ENCODE measurements at places on chromosomes 2 and 18.

DNA sequence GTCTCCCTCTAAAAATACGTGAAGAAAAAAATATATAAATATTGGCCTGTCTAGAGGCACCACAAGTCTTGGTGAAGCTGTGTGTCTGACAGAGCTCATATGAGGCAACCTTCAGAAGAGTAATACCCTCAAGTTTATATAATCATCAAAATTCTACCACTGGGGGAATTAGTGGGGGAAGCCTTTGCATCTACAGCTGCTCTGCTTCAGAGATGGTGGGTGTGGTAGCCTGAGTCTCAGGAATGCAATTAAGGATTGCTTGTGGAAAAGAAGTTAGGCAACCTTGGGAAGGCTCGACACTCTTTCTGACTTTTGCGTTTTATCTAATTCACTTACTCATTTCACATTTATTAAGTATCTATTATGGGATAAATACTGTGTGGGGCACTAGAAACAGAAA lies 17.4 kb downstream of the TPGS2 start:
- no peak for DNase-seq

DNA sequence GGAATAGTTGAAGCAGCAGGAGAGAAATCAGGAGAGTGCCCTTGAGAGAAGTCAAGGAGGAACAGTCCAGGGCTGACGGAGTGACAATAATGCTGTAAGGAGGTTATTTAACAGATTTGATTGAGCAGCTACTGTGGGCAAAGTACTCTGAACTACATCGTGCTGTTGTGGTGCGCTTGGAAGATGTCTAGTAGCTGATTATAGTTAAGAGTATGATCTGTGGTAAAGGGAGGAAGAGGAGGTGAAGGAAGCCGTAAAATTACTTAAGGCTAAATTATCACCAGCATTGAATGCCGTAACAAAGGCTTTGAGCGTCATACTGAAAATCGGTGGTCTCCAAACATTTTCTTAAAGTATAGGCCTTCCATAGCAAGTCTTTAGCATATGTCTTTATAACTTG lies 4.5 kb downstream of the PCBP1 start:
- no peak for DNase-seq

DNA sequence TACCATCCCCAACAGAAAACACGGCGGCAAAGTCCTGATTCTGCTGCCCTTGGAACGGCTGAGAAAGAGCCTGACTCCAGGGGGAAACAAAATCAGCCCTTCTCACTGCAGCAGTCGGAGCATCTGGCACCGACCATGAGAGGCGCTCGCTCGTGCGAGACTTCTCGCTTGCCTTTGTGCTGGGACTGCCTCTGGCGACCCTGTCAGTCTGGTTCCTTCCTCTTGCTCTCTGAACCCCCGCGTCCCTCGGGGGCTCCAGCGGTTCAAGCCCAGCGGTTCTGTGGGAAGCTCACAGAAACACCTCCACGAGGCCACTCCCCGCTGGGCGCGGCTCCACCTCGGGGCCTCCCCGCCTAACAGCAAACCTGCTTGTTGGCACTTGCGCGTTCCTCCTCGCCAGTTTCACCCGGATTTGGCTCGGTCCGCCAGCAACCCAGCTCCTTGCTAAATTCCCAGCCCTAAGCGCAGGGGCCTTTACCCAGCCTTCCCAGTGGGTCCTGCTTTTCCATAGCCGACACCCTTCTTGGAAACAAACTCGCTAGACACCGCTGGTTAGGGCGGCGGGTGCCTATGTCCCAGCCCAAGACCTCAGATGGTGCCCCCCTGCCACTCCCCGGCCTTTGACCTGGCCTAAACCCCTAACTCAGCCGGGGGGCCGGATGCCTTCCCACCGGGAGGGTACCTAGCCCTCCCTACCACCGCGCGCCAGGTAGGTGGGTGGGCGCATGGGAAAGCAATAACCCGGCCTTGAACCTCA lies 2.2 kb downstream of the RND3 start:
- DNase-seq: no peak

DNA sequence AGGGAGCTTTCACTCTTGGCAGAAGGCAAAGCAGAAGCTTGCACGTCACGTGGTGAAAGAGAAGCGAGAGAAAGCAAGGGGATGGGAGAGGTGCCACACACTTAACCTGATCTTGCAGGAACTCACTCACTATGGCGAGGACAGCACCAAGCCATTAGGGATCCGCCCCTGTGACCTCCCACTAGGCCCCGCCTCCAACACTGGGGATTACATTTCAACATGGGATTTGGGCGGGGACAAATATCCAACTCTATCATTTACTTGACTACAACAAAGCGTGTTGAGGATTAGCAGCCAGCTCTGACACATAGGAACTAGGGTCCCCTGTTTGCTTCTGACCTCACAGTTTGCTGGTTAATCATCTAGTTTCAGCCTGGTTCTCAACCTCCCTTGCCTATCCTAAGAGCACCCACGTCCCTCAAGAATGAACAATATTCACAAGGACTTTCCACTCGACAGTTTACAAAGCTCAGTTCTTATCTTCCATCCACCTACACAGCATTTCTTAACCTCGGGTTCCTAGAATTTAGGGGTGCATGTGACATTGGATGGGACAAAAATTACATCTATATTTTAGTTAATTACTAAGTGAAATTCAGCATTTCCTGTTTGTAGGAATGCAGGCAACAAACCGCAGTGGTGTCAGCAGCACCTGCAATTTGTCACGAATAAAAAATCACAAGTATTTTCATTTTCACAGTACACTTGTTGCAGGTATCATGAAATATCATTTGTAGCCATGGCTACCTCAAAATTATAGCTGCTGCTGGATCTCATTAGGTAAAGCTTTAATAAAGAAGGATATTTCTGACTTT lies 36.0 kb downstream of the LBH start:
- no peak for DNase-seq

- DNase-seq: no peak
Measured at GRCh38 chr18:12013186-12013916, 32.0 kb downstream of the IMPA2 start.
